IMR-90 (cell line): ENCODE measurements at places on chromosomes 12 and 14.

DNA sequence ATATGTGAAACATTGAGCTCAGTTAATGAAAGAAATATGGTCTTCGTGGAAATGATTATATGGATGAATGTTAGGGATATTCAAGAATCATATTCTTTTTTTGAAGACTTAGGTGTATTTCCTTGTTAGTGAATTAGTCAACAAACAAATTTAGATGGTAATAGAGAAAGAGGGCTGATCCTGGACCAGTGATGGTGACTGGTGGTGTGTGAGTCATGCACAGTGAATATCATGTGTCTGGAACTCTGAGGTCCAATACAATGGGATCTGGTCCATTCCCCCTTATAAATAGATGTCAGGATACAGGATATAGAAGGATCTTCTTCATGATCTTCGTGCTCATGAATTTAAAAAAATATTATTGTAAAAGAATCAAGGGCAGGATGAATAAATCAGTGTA lies 64.4 kb upstream of the RTL1 start:
- no peak for DNase-seq

DNA sequence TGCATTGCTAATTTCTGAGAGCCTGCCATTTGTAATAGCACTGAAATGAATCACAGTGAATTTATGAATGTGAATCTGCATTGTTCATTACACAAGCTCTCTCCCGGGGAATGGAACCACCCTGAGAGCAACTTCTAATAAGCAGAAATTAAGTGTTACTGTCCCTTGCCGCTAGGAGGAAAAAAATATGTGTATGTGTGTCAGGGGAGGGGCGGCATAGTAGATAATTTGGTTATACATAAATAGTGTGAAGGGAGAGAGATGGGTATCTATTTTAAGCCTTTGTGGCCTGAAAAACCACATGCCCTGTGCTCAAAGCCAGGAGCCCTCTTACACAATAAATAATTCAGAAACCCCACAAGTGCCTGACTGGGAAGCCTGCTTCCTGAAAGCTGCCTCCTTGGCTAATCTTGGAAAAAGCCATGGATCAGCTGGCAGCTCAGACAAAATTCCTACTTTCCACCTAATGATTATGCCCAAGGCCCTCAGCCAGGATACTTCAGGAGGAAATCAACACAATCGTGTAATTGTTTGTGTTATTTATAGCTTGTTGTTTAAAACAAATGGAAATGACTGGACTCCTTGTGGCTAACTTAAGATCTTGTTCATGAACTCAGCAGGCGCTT lies 366.2 kb upstream of the KITLG start:
- DNase-seq, result peak; percentile 78

GRCh38 chr12:89544022-89544421 lies 18.2 kb upstream of the POC1B start:
- DNase-seq, result no peak

DNA sequence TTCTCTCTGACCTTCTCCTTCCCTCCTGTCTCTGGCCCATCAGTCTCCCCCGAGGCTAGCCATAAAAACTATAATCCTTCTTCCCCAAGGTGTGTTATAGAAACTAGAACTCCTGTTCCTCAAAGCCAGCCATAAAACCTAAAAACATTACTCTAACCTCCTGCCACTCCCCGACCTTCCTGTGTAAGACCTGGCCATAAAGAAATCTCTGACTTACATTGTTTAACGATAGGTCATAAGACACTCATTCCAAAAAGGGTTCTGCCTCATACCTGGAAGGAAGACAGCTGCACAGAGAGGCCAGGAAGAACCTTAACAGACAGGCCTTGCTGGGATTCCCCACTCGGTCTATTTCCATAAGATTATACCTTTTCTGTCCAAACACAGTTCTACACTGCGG lies 70.9 kb upstream of the EEA1 start:
- no peak for DNase-seq
